Stomach (tissue), 19 donors: ENCODE measurements at places on chromosomes 2 and 18. TPM values are rescaled to one million over a fixed set of nuclear protein-coding genes. Genes with fewer than 3 reads are reported as not detected.

CNGA3 gene
- total RNA-seq = 1.1 TPM

GRCh38 chr2:54624591-54625071 is 98.8 kb upstream of the EML6 start:
- peak overlapping the region; percentile 45 for H3K27ac ChIP-seq
- no peaks in the 10 kb centered on the region for H3K27me3 ChIP-seq

DNA sequence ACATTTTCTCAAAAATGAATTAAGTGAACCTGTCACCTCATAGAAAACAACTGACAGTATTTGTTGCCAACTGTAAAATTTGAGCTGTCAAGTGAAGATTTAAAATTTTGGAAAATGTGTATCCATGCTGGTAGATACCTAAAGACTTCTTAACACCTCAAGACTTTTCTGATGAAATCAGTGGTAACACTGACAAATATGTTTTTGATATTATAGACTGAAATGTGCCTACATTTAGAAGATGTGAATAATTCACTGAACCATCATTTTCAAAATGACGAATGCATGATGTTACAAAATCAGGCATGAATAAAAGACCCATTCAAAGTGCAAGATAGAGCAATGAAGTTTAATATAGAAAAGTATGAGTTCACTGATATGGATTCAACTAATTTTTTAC is 51.5 kb upstream of the ASPRV1 start:
- no peaks in the 10 kb centered on the region for H3K27me3 ChIP-seq
- no peak overlapping the region for H3K4me3 ChIP-seq
- peaks cover 13% of the 10 kb centered on the region for H3K4me1 ChIP-seq
- no peaks in the 10 kb centered on the region for H3K36me3 ChIP-seq
- no peak for DNase-seq

HOXD12 gene
- total RNA-seq = not detected

DNA sequence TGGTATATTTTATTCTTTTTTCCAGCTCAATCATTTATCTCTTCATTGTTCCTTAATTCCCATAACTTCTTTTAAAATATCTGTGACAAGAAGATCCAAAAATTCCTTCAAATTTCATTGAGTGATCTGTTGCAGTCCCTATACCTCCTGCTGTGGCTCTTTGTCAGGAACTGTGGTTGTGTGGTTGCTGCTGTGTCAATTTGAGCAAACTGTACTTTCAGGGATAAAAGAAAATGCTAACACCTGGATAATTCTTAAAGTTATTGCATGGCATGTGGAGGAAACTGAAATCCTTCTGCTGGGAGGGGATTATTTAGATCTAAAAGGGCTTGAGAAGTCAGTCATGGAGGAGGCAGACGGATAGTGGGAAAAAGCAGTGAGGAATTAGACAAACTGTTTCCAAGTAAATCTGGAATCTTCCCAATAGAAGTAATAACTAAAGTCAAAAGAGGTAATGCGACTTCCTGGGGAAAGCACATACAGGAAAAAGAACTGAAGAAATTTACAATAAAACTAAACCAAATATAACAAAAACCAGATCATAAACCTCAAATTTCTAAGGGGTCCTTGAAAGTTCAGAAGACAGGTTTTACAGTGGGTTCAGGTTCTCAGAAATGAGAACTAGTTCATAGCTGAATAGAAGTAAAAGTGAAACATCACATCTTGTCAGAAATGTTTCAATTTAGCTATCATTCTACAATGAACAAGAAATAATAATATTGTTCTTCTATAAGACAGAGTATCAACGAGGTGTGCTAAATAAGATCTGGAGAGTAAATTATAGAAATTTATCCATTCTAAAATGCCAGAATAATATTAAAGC is 33.5 kb upstream of the CD226 start:
- H3K4me1 ChIP-seq = no peaks in the 10 kb centered on the region
- no peaks in the 10 kb centered on the region for H3K27me3 ChIP-seq
- no peak for DNase-seq
- no peak overlapping the region for H3K4me3 ChIP-seq
- H3K27ac ChIP-seq = no peak overlapping the region

GRCh38 chr18:26765498-26765897 is 100.0 kb downstream of the AQP4 start:
- H3K4me3 ChIP-seq = no peak overlapping the region
- H3K27ac ChIP-seq = no peak overlapping the region
- no peaks in the 10 kb centered on the region for H3K36me3 ChIP-seq
- H3K27me3 ChIP-seq = no peaks in the 10 kb centered on the region

DNA sequence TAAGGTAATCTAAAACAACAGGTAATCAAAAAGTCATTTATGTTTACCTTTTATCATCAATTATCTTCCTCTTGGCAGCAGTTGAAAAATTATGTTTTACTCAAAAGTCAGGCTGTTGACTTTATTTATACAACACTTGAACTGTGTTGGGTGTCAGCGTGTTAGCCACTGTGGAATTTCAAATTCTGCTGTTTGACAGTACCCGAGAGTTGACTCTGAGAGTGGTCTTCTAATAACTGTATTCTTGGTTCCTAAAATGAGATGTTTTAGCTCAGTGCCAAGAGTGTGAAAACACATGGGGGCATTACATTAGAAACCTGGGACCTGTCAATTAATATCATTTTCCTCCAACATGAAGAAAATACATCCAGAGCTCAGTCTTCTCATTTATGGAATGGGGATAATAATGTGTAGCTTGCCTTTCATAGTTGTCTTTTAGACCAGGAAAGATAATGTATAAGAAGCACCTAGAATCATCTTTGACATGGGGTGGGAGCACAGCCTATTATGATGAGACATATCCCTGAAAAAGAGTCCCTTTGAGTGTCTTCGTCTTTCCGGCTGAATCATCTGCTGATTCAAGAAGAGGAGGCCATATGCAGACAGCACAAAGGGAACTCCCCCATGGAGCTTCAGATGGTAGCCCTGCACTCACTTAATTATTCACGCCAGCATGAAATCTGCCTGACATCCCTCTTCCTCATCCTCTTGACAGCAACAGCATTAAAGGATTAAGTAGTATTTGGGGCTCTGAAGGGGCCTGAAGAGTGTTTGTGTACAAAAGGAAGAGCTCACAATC is 89.1 kb downstream of the AFF3 start:
- H3K4me3 ChIP-seq = no peak overlapping the region
- no peaks in the 10 kb centered on the region for H3K27me3 ChIP-seq
- DNase-seq = no peak
- no peak overlapping the region for H3K27ac ChIP-seq
- H3K36me3 ChIP-seq = no peaks in the 10 kb centered on the region

SERPINB3 gene
- not detected for total RNA-seq

DNA sequence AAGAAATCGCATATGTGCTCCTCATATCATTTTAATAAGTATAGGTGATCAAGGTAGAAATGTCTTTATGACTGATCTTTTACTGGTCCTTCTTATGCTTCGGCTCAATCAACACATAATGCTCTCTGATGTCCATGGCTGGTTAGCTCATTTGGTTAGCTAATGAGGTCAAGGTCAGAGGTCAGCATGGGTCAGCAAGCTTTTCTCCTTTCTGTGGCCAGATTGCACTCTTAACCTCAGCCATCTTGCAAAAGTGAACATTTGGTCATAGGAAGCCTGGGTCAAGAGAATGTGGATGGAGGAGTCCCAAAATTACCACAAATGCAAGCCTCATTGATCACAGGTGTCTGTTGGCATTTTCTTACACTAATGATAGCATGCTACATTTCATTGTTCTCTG is 35.4 kb upstream of the DARS1 start:
- no peaks in the 10 kb centered on the region for H3K27me3 ChIP-seq
- no peak overlapping the region for H3K27ac ChIP-seq
- no peaks in the 10 kb centered on the region for H3K4me1 ChIP-seq
- no peaks in the 10 kb centered on the region for H3K36me3 ChIP-seq

- no peak overlapping the region for H3K27ac ChIP-seq
- H3K4me3 ChIP-seq = no peak overlapping the region
- no peaks in the 10 kb centered on the region for H3K4me1 ChIP-seq
- no peak for DNase-seq
These were observed 10.8 kb upstream of the BUB1 start for GRCh38 chr2:110688594-110689091.

- no peak overlapping the region for H3K4me3 ChIP-seq
- no peak overlapping the region for H3K27ac ChIP-seq
- H3K36me3 ChIP-seq = peaks cover 6% of the 10 kb centered on the region
- DNase-seq = no peak
These were observed 30.7 kb downstream of the TRAK2 start for GRCh38 chr2:201420442-201421113.

DNA sequence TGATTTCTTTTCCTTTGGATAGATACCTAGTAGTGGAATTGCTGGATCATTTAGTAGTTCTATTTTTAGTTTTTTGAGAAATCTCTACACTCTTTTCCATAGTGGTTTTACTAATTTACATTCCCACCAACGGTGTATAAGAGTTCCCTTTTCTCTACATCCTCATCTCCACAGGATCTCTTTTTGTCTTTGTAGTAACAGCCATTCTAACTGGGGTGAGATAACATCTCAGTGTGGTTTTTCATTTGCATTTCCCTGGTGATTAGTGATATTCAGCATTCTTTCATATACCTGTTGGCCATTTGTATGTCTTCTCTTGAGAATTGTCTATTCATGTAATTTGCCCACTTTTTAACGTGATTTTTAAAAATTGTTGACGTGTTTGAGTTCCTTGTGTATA is 13.8 kb downstream of the RFTN2 start:
- no peak overlapping the region for H3K4me3 ChIP-seq
- no peaks in the 10 kb centered on the region for H3K27me3 ChIP-seq
- DNase-seq = no peak
- H3K27ac ChIP-seq = no peak overlapping the region

GRCh38 chr2:180709392-180710145 is 270.8 kb upstream of the UBE2E3 start:
- no peak for DNase-seq
- no peaks in the 10 kb centered on the region for H3K27me3 ChIP-seq
- H3K4me3 ChIP-seq = no peak overlapping the region
- H3K36me3 ChIP-seq = no peaks in the 10 kb centered on the region
- H3K4me1 ChIP-seq = no peaks in the 10 kb centered on the region
- no peak overlapping the region for H3K27ac ChIP-seq

ANKRD62 gene
- not detected for total RNA-seq

DNA sequence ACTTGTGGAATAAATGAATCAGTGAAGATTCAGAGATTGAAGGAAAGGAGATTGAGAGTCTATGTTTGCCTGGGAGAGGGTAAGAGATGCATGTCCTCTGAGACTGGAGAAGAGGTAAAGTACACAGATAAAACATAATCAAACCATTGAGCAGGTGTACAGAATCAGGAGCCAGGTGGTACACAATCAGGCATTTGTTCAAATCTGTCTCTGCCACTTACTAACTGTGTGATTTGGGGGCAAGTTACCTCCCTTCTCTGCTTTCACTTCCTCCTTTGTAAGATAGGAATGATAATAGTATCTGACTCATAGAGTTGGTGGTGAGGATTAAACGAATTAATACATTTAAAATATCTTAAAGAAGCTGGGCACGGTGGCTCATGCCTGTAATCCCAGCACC is 94.0 kb downstream of the CDK15 start:
- no peak overlapping the region for H3K4me3 ChIP-seq
- no peak for DNase-seq
- H3K27me3 ChIP-seq = peaks cover 7% of the 10 kb centered on the region

GRCh38 chr18:48539406-48540250 is 797 bp downstream of the CTIF start:
- peak overlapping the region; percentile 80 for H3K4me3 ChIP-seq
- H3K27ac ChIP-seq = peak overlapping the region; percentile 92
- peak; percentile 32 for DNase-seq
- H3K4me1 ChIP-seq = peaks cover 42% of the 10 kb centered on the region

- no peaks in the 10 kb centered on the region for H3K27me3 ChIP-seq
- H3K4me3 ChIP-seq = no peak overlapping the region
- H3K4me1 ChIP-seq = no peaks in the 10 kb centered on the region
- DNase-seq = no peak
These were observed 55.9 kb downstream of the LYPD6B start for GRCh38 chr2:149094217-149095015.

- H3K27me3 ChIP-seq = no peaks in the 10 kb centered on the region
- no peak overlapping the region for H3K4me3 ChIP-seq
- DNase-seq = peak; percentile 69
- H3K4me1 ChIP-seq = peaks cover 50% of the 10 kb centered on the region
- H3K27ac ChIP-seq = peak overlapping the region; percentile 13
These were observed 109.6 kb downstream of the SH3RF3 start for GRCh38 chr2:109238580-109238979.

CDKL4 gene
- total RNA-seq = 4.2 TPM

DNA sequence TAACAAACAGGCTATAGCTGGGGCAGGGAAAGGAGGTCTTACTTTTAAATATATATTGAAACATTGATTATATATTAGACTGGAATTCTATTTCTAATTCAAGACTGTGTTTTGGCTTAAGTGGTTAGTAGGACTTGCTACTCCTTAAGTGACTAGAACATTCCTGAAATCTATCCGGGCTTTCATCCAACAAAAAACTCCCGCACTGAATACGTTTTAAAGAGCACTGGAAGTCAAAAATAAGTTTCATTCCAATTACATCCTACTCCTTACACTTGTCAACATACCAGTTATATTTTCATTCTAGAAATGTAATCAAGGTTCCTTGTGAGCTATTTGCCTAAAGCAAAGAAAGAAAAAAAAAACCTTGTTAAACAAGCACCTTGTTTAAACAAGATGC is 204.6 kb downstream of the SP3 start:
- no peaks in the 10 kb centered on the region for H3K27me3 ChIP-seq
- H3K27ac ChIP-seq = no peak overlapping the region
- H3K4me1 ChIP-seq = peaks cover 13% of the 10 kb centered on the region
- H3K36me3 ChIP-seq = no peaks in the 10 kb centered on the region
- no peak overlapping the region for H3K4me3 ChIP-seq

DNA sequence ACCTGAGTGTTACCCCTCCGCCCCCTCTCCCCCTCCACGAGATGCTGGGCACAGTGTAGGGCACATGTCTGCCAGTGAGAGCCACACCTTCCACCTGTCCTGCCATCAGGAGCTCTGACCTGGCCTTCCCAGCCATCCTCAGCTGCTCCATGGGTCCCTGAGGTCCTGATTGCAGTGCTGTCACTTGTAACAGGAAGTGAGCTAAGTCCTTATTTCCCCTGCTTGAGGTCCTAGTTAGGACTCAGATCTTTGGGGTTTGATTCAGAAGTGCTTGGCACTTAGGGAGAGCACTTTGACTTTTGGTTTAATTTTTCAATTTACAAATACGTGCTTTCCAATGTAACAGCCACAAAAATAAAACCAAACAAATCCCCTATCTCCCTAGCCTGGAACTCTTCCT is 125.5 kb downstream of the WDSUB1 start:
- no peak overlapping the region for H3K27ac ChIP-seq
- no peaks in the 10 kb centered on the region for H3K36me3 ChIP-seq
- DNase-seq = no peak
- no peak overlapping the region for H3K4me3 ChIP-seq
- H3K27me3 ChIP-seq = no peaks in the 10 kb centered on the region
- H3K4me1 ChIP-seq = peaks cover 6% of the 10 kb centered on the region

- H3K27ac ChIP-seq = no peak overlapping the region
- no peaks in the 10 kb centered on the region for H3K4me1 ChIP-seq
- H3K36me3 ChIP-seq = no peaks in the 10 kb centered on the region
- DNase-seq = no peak
- H3K27me3 ChIP-seq = no peaks in the 10 kb centered on the region
- no peak overlapping the region for H3K4me3 ChIP-seq
These were observed 34.7 kb upstream of the CALCRL start for GRCh38 chr2:187482796-187483195.

MAL gene
- 38.0 TPM for total RNA-seq

- H3K36me3 ChIP-seq = no peaks in the 10 kb centered on the region
- H3K4me1 ChIP-seq = no peaks in the 10 kb centered on the region
- no peak overlapping the region for H3K4me3 ChIP-seq
- no peaks in the 10 kb centered on the region for H3K27me3 ChIP-seq
These were observed 12.0 kb downstream of the NPPC start for GRCh38 chr2:231914077-231914690.

- peak; percentile 68 for DNase-seq
- no peak overlapping the region for H3K27ac ChIP-seq
- no peaks in the 10 kb centered on the region for H3K27me3 ChIP-seq
These were observed 162.2 kb upstream of the PGAP1 start for GRCh38 chr2:197088694-197089093.
